Kidney glomerular epithelial cell (primary cell): ENCODE measurements at places on chromosomes 7 and 10.
A peak's percentile ranks its signal among the peaks of the same experiment; 100 is the strongest.

DNA sequence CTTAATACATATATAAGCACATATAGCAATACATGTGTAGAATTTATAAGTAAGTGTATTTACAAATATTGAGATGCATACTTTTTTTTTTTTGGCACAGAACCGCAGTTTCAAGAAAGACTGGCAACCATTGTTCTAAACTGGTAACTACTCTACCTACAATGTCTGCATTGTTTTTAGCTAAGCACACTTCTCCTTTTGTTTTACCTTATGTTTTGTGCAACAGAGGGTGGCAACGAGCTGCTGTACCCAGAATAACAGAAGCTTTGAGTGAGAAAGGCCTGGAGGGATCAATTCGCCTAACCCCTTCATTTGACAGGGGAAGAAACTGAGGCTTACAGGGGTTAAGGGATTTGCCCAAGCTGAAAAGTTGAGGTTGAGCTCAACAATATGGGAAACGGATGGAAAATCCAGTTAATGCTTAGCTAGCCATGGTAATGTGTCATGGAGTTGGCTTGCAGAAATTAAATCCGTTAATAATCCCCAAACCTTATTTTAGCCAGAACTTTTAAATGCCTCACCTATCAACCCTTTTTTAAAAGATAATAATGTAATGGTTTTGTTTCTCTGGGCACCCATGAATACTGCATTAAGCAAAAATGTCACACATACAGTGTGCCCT lies 25.5 kb downstream of the FZD1 start:
- peak; percentile 25 for DNase-seq

DNA sequence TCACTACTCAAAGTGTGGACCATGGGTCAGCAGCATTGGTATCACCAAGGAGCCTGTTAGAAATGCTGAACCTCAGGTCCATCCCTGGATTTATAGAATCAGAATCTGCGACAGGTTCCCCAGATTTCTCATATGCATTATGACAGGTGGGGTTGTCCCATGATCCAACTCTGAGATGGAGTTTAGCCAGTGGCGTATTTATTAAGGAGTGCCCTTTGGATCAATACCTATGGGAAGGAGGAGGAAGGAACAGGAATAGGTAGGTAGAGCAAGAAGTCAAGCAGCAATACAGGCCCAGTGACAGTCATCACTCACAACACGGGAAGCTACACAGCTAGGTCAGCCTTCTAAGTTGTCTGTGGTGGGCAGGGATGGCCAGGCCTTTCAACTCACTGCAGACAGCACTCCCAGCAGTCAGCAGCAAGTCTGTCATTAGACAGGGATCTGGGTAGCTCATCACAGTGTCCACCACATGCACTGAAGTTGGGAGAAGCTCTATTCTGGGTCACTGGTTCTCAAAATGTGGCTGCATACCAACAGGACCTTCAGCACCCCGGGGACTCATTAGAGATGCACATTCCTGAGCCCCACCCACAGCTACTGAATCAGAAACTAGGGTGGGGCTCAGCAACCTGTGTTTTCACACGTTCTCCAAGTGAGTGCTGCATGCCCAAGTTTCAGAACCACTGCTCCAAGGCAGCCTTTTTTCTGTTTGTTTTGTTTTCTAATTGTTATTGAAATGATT lies 532.3 kb upstream of the GALNT17 start:
- DNase-seq = no peak

DNA sequence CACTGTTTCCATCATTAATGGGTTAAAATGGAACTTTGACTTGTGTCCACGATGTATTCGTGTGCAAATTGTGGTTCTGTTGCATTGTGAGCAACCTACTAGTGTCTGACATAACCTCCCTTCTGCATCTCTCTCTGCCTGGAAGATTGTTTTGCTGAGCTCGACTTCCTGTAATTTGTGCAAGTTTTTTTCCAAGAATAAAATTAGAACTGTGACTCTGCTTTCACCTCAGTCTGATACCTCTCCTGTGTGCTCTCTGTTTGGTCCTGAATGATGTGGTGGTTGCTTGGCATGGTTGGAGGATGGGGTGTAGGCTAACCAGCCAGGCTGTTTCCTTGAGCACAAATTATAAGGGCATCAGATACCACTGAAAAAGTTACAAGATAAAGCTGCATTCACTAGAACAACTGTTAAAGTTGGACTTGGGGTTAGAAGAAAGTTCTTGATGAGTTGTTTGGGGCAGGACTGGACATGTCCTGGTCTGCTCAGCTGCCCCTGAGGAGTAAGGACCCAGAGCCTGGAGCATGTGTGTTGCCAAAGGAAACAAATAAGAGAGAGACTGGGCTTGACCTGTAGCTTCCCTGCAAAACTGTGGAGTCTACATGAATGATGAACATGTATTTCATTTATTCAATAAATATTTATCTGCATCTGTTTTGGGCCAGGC lies 1.9 kb upstream of the VOPP1 start:
- peak; percentile 37 for DNase-seq

DNA sequence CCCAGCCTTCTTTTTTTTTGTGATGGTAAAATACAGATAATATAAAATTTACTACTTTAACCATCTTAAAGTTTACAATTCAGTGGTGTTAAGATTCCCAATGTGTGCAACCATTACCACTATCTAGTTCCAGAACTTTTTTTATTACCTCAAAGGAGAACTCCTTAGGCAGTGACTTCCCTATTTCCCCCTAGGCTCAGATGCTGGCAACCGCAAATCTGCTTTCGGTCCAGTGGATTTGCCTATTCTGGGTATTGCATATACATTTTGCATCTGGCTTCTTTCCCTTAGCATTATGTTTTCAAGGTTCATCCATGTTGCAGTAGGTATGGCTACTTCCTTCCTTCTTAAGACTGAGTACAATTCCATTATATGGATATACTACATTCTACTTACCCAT lies 56.5 kb downstream of the AFAP1L2 start:
- DNase-seq = no peak

GRCh38 chr10:82982110-82982608 lies 1107.2 kb downstream of the NRG3 start:
- DNase-seq = peak; percentile 98

- no peak for DNase-seq
Measured at GRCh38 chr10:26743841-26744240, 46.3 kb downstream of the PDSS1 start.

DNA sequence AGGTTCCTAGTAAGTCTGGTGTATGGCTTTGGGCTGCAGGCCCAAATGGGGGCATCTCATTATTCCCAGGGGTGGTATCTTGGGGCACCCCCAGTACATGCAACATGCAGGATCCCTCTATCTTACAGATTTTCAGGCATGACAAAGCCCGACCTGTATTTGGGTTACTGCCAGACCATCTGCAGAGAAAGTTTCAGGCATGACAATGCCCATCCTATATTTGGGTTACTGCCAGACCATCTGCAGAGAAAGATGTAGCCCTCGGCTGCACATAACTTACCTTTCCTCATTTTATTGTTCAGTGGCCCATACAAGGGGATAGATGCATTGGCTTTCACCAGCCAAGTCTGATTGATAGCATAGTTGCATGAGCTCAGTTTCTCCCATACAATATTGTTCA lies 112.2 kb upstream of the RAB18 start:
- no peak for DNase-seq
